ENCODE measurements at places on chromosomes 3 and 15.

GRCh38 chr3:6448011-6448410 is 412.9 kb upstream of the GRM7 start:
- no peak for DNase-seq

DNA sequence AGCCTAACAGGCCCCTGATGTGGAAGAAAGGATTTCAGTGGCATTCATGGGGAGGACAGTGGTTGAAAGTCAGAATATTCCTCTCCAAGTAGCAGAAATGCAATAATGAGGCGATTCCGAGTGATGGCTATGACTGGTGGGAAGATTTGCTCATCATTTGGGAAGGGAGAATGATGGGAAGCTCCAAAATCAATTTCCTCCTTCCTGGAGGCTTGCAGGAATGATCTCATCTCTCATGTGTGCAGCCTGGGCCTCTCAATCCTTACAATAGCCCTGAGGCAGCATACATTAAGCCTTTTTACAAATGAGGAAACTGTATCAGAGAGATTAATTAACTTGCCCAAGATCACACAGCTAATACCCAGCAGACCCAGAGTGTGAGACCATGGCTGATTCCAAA is 58.7 kb downstream of the BOC start:
- DNase-seq = peak; percentile 69

DNA sequence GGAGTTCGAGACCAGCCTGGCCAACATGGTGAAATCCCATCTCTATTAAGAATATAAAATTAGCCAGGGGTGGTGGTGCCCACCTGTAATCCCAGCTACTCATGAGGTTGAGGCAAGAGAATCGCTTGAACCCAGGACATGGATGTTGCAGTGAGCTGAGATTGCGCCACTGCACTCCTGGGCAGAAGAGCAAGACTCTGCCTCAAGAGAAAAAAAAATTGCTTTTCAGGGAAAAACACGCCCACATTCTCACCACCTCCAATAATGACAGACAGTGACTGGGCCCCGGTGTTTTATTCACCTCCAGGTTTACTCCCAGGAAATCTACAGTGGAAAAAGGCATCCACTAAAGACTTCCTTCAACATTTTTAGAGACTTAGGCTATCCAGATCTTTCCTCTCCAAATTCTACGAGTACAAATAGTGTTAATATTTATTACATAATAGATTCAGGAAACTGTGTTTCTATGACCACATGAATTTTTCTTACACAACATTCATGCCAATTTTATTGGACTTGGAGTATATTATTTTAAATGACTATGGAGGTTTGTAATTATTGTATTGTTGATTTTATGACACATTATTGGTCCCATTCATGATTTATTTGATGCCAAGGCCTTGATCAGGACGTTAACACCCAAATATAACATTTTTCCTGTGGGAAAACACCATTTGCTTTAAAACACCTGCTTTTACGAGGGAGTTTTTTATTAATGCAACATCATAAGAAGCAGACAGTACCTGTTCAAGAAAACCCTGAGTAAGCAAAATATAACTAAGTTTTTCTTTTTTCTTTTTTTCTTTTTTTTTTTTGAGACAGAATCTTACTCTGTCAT is 26.6 kb downstream of the IGF2BP2 start:
- DNase-seq = no peak

DNA sequence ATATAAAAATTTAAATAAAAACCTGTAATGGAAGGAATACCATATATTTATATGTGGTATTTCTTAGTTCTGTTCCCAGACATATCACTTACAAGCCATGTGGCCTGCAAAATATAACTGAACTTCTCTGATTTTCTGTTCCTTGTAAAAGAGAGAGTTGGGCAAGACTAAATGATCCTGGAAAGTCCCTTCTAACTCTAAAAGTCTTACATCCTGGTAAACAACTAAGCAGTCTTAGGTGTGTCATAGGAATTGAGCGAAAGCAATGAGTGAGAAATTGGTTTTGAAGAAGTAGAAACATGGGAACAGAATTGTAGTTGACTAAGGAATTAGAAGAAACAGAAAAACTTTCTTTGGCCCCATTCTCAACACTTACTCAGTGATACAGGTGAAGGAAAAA is 25.3 kb upstream of the IL20RB start:
- DNase-seq = no peak

DNA sequence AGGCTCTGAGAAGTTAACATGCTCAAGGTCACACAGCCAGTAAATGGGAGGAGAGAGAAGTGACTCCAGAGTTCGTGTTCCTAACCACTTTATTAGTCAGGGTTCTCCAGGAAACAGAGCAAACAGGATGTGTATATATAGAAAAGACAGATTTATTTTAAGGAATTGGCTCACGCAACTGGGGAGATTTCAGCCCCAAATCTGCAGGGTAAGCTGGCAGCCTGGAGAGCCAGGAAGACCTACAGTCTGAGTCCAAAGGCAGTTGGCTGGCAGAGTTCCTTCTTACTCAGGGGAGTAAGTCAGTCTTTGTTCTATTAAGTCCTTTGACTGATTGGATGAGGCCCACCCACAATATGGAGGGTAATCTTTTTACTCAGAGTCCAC is 118.2 kb upstream of the PROK2 start:
- DNase-seq = no peak

DNA sequence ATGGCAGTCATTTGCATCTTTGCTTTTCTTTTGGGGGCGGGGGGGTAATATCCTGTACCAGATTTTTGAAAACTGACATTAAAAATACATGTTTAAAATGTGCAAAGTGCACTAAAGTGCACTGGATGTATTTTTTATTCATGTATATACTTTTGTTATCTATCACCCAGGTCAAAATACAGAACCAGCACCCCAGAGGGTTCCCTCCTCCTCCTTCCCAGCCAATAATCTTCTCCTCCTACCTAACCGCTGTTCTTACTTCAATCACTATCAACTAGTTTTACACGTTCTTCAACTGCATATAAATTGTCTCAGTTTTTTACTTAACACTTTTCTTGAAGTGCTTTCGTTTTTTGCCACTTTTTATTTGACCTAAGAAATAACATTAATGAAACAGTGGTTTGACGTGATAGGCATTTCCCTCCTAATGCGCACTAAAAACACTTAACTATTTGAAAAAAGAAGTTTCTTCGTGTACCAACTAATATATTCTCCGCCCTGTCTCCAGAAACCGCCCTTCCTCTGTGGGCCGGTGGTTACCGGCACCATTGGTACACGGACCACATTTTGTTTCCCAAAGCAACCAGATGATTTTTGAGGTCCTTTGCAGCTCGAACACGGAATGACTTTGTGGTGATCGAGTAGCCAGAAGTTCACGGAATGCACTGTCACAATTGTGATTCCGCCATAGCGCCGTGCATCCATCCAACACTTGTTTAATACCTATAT is 836 bp upstream of the AKAP13 start:
- DNase-seq = no peak

GRCh38 chr3:52314489-52314888 is 1.6 kb upstream of the DNAH1 start:
- DNase-seq = no peak

GRCh38 chr3:117926819-117927218 is 1107.8 kb downstream of the IGSF11 start:
- DNase-seq = no peak

DNA sequence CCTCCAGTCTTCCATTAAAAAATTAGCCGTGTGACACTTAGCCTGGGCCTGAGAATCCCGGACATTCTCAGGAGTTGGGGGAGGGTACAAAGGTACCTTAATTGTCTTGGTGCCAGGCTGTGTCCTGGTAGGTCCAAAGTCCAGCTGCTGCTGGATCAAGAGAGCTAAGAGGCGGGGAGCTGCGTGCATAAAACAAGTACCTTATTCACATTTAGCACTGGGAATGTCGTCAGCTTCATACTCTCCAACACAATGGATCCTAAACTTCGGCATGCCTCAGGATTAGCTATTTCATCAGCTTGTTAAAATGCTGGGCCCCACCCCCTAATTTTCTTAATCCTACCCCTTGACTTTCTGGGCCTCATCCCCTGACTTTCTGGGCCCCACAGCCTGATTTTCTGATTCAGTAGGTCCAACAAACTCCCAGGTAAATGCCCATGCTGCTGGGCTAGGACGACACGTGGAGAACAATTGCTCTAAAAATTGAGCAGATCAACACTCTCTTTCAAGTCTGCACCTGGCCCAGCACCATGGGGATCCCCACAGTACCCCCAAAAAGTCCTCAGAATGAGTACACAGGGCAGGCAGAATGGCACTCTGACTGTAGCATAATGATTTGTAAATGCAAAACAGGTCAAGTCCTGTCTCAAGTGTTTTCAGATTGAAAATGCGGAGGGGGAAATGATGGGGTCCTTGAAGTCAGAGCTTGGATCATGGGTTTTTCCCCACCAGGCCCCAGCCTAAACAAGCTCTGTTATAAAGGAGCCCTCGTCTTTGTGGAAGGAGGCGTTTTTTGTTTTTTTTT is 5.6 kb upstream of the AEN start:
- DNase-seq = no peak

DNA sequence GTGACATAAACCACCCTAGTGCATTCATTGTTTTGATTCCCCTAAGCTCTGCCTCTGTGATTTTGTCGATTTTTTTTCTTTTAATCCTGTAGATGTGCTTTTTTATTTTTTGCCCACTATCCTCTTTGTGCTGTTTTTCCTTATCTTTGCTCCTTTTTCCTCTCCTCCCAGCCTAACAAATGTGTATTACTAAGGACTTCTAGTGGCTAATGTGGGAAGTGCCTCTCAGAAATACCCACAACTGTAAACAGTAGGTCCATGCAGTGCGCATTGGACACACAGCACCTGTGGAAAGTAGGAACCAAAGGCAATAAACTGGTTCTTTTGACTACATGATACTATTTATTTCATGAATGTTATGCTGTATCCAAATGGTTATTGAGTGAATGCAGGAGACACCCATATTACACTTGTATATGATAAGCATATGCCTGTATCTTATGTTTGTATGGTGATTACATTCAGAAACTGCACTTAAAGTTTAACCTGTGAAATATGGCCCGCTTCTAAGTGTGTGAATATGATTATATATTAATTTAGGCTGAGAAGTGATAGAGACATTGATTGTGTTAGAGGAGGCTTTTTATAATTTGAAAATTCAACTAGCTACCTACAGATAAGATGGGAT is 147.8 kb downstream of the PLCL2 start:
- DNase-seq = peak; percentile 34

DNA sequence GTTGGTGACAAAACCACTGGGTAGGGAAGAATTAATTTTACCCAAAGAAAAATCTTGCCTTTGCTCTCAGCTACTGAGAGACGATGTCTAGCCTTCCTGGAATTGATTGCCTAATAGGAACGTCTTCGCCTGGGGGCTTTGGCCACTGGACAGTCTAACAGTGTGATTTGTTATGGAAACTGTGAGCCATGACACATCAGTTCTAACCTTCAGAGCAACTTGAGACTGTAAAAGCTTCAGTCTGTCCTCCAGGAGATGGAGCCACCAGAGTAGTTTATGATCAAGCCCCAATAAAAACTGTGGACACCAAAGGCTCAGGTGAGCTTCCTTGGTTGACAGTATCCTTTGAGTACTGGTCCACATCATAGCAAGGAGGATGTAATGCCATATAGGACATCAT is 235.8 kb upstream of the TMCO5A start:
- DNase-seq = no peak

- DNase-seq = no peak
Measured at GRCh38 chr3:82129221-82129801, 367.9 kb upstream of the GBE1 start.

Measured in NCI-H1694 treated with DMSO at 0.1 percent for 48 hours (cell line).